ENCODE measurements at places on chromosomes 5 and 9. TPM values are rescaled to one million over a fixed set of nuclear protein-coding genes. Genes with fewer than 3 reads are reported as not detected.

The TMEM232 gene
- polyA plus RNA-seq, result not detected

The PRR16 gene
- not detected for polyA plus RNA-seq

The CDKN2A gene
- polyA plus RNA-seq, result 2.6 TPM

The ANKRD20A1 gene
- not detected for polyA plus RNA-seq

The ANKRD18A gene
- polyA plus RNA-seq, result not detected

The SPINK13 gene
- not detected for polyA plus RNA-seq

The ELAVL2 gene
- not detected for polyA plus RNA-seq

The ADAMTS13 gene
- 0.33 TPM for polyA plus RNA-seq

The MPDZ gene
- polyA plus RNA-seq, result not detected

The STC2 gene
- not detected for polyA plus RNA-seq

The HTR4 gene
- polyA plus RNA-seq, result not detected

The SAXO1 gene
- polyA plus RNA-seq, result not detected

The CENPK gene
- polyA plus RNA-seq, result 17.4 TPM

The SYK gene
- 50.1 TPM for polyA plus RNA-seq

The GLDC gene
- 0.35 TPM for polyA plus RNA-seq

The DDX4 gene
- polyA plus RNA-seq, result not detected
